Activated naive CD8-positive, alpha-beta T cell treated with anti-CD3 and anti-CD28 coated beads for 36 hours (primary cell): ENCODE measurements at places on chromosomes 6 and 20.

DNA sequence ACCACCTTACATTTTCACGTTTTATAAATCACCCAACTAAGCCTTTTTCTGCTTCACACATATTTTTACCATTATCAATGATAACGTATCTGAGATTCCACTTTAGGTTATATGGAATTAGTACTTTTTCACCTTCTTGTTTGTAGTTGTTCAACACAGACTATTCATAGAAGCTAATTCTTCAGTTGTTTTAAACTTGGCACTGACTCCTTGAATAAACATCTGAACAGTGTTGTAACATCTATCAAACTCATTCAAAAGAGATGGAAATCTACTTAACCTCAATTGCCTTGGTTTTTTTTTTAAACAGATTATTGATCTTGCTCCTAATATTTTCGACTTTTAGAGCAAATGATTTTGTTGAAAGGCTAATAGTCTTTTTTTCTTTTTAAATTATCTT is 34.2 kb downstream of the PTPRA start:
- DNase-seq, result no peak

DNA sequence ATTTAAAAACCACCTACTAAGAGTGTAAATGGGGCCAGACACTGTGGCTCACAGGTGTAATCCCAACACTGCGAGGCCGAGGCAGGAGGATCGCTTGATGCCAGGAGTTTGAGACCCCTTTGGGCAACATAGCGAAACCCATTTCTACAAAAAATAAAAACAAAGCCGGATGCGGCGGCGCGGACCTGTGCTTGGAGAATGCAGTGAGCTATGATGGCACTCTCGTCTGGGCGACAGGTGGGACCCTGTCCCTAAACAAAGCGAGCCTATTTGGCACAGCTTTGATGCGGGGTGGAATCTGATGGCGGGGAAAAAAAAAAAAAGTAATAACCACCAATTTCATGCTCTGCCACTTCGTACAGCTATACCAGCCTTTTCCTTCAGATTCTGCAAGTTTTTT is 1.1 kb downstream of the TCP1 start:
- DNase-seq, result peak; percentile 12

DNA sequence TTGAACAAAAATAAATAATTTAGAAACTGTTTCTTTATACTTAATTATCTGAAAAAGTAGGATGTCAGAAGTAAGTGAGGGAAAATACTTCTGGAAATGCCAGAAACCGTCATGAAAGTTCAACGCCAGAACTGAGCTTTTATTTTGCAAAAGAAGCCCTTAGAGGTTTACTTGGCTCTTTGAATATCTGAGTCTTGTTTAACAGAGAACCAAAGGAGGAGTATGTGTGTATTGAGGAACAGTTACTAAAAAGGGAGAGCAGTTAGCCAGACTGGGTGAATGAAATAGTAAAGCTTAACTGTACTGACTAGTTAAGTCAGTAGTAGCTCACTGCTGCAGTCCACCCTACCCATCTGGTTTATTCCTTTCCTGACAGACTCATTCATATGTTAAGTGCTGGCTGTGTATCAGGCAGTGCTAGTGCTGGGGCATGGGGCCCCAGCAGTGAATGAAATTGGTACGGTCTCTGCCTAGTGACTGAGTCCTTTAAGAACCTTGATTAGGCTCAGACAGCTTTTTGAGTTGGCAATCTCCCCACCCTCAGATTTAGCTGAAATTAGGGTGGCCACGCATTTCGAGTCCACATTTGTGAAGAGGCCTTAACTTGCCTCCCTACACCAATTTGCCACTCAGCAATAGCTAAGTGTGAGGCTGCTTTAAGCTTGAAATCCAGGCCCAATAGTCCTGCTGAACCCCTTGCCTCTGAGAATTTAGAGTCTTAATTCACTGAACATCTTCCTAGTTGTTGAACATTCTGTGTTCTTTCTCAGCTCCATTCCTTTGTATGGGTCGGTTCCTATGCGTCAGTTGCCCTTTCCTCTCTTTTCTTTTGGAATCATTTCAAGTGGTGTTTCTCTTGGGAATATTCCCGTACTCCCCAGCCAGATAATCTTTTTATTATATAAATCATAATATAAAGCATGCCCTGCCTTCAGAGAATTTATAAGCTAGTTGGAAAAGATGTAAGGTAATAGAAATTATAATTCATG is 20.2 kb downstream of the MAP3K4 start:
- no peak for DNase-seq

DNA sequence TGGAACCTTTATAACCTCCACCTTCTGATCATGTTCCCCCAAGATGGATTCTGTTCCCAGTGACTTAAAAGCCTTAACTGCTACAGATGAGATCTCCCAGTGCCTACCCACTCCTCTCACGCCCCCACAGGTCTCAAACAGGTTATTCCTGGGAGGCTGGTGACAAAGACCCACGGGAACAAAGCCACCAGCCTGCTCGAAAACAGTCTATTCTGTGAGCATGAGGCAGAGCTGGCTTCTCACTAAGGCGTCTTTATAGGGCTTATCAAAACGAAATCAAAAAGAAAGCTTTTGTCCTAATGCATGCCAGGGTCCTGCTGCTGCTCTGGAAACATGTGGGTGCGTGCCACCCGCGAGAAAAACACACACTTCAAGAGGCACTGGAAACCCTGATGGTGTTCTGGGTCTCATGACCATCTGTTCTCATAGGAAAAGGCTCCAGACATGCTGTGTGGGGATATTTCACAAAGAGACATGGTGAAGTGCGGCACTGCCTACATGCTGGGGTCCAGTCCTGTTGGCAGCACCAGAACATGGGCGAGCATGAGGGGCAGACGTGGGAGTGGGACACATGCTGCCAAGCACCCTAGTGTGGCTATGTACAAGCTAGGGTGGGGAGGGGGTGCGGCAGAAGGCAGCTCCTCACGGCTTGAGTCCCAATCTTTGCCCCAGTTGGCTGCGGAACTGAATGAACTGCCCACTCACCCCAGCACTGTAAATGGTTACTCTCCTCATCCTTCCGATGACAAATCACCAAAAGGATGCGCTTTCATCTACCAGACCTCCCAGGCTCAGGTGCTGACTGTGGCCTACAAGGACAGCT is 2.1 kb downstream of the FKBP1A start:
- no peak for DNase-seq

DNA sequence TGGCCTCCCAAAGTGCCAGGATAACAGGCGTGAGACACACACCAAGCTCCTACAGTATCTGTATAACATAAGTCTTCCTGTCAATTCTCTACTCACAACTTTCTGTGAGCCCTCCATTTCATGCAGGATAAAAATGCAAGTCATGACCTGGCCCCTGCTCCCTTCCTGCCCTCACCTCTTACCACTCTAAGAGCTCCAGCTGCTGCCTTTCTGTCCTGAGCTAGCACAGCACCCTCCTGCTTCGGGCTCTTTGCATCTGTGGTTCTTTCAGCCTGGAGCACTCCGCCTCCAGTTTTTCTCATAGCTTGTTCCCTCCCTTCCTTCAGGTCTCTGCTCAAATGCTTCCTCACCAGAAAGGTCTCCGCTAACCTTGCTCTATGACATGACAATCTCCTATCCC is 23.7 kb upstream of the TRPC4AP start:
- no peak for DNase-seq

DNA sequence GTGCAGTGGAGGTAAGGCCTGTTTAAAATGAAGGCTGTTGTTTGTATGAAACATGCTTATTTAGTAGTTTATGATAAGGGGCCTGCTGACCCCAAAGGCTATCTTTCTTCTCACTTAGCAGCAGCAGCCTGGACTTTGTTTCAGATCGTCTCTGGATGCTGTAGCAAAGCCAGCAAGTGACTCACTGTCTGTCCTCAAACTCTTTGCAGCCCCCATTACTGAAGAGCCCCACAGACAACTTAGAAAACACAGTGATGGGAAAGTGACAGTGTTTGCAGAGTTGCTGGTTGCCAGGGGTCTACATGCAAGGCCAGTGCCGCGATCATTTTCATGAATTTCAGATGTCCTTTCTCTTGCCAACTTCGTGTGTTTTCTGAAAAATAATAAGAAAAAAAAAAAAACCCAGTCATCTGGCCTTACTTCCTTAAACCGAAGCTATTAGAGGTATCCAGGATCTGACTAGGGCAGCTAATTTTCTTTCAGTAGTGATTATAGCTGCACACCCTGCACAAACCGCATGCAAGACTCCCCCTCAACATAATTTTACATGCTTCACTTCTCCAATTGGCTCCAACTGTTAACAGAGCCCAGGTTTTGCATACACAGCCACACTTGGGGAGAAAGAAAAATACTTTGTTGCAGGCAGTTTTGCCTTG is 11.6 kb upstream of the F13A1 start:
- DNase-seq, result no peak

GRCh38 chr20:1718604-1719384 is 61.2 kb upstream of the SIRPG start:
- no peak for DNase-seq

- no peak for DNase-seq
Observed at GRCh38 chr6:57262488-57262887, 40.4 kb upstream of the RAB23 start.

- DNase-seq, result no peak
Observed at GRCh38 chr20:52234302-52235045, 42.9 kb upstream of the ZFP64 start.

DNA sequence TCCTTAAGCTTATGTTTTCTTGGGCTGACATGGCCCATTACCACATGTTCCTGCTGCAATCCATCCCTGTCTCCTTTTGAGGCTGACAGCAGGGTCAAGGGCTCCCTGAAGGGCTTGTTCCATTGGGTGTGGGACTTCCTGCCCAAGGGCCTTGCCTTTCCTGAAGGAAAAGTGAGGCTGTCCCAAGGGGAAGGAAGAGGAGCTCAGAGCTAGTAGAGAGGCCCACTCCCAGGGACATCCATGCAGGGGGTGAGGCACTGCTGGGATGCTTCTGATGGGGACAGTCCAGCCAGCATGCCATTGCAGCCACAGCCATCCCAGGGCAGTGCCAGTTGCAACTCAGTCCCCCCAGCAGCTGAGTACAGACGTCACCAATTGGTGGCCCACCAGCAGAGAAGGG is 138.4 kb upstream of the FOXA2 start:
- DNase-seq, result no peak

DNA sequence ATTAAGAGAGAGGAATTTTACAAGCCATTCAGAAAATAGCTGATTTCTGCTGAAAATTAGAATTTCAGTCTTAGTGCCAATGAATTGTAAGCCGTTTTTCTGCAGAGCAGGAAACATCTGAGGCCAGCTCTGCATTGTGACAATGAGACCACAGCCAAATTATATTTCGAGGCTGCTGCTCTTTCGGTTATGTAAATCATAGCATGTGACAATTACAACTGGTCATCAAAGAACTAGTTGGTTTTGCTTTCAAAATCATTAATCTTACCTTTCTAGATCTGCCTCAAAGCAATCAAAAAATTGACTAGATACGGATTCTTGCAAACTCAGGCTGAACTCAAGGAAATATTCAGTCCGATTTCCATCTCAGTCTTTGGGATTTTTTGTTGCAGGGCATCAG is 33.4 kb upstream of the INSM1 start:
- DNase-seq, result no peak

DNA sequence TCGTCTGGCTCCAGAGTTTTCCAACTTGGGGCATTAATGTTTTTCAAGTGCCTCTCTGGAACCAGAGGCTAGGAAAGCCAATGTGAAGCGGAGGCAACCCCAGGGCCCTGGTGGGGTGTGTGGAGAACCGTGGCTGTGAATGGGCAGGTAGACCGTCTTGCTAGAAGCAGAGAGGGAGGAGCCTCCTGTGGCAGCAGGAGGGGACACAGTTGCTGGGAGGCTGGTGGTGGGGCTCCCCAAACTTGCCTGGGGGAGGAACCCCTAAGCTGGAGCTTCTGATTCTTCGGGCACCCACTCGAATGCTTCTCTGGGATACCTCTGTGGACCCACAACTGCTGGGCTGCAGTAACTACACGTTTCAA is 65.3 kb upstream of the APCDD1L start:
- DNase-seq, result no peak

DNA sequence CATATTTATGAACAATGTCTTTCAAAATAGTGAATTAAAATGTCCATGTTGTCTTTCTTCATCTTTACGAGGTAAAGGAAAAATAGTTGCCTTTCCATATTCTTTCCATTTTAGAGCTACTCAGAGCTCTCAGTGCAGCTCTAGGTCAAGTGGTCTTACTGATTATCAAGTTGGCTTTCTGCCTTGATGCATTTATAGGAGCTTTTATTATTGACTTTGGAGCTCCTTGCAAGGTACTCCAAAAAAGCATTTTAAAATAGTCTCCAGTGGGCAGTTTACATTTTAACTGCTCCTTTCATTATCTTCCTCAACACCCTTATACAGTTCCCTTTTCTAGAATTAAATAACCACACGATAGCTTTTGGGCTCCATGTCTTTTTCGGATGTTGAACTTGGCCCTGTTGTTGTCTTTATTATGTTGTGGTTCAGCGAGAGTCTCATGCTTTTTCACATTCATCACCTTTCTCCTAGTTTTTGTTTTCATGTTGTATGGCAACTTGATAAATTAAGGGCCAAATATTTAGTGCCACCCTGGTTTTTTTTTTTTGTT is 122.9 kb downstream of the CLIC5 start:
- no peak for DNase-seq

DNA sequence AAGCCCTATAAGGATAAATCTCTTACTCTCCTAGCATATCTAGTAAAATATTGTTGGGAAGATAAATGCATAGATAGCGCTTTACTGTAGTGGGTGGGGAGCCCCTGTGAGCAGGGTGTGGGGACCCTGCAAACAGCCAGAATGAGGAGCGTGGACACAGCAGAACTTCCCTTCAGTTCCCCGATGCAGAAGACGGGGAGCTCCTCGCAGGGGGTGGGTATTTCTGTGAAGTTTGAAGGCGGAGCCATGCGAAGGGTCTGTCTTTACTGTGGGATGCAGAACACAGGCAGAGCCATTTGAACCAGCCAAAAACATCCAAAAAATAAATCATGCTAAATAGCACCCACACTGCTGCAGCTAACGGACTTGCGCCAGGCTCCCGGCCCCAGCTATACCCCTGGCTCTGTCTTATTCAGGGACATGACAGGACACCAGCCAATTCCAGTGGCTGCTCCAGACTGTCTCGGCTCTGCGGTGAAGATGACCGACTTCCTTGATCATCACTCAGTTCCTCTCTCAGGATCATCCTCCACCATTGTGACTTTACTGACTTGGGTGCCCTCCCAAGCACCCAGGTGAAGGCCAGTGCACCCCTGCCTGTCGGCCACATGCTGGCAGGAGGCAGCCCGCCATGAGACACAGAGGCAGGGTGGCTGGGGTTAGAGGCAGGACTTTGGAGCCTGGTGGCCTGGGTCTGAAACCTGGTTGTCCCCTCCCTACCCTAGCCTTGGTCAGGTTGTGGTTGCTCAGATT is 134.5 kb downstream of the SMOC2 start:
- no peak for DNase-seq

DNA sequence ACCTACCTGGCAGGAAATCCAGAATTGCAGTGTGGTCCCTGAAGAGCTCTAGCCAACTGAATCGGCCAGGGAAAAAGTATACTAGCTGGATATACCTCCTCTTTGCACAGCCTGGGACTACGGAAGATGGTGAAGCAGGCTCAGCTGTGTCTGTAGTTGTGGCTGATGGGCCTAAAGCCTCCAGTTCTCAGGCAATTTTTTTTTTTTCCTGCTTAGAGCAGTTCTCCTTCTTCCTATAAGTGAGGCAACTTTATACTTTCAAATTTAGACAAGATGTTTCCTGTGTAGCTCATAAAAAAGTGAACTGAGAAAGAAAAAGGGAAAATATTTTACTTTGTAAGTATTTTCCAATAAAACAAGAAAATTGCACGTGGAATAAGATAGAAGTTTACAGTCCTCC is 172.9 kb downstream of the CARMIL1 start:
- DNase-seq, result no peak
